ENCODE measurements at places on chromosomes 2 and 18. TPM values are rescaled to one million over a fixed set of nuclear protein-coding genes. Genes with fewer than 3 reads are reported as not detected.

RNPEPL1 gene
- 25.1 TPM for total RNA-seq

GREB1L gene
- 0.44 TPM for total RNA-seq

UGT1A9 gene
- total RNA-seq = not detected

RGPD4 gene
- total RNA-seq = not detected

TTC32 gene
- 6.1 TPM for total RNA-seq

Measured in placental pericyte (primary cell).